IPS DF 6.9 (cell line): ENCODE measurements at places on chromosomes 5 and 9.
A peak's percentile ranks its signal among the peaks of the same experiment; 100 is the strongest.

GRCh38 chr9:70413464-70413798, 1.0 kb downstream of the KLF9 start:
- no peak for DNase-seq

DNA sequence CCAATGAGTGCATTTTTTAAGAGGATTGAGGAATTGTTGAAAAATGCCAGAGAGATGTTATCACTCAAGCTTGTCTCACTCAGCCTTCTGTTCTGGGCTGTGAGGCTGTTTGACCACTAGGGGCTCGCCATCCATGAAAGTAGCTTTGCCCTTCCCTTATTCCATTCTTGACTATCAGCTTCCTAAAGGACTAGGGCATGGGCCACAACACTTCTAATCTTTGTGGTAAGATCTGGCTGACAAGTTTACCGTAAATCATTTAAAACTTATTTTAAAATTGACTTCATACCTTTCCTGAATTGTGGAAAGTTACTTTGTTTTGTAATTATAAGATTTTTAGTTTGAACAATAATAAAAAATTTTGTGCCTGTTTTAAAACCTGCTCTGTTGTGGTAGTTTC, 49.5 kb downstream of the TJP2 start:
- DNase-seq, result peak; percentile 50

DNA sequence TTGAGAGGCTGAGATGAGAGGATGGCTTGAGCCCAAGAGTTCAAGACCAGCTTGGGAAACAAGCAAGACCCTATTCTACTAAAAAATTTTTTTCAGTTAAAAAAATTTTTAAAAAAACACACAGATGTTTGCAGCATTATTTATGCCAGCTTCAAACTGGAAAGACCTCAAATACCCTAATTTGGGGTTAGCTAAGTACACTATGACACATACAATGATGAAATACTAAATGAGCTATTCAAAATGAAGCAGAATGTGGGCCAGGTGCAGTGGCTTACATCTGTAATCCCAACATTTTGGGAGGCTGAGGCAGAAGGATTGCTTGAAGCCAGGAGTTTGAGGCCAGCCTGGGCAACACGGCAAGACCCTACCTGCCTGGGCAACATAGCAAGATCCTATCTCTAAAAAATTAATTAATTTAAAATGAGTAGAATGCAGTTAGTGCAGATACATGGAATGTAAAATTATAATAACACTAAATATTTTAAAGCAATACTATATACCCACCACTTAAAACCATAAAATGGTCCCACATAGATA, 44.9 kb downstream of the LHFPL2 start:
- DNase-seq, result no peak

DNA sequence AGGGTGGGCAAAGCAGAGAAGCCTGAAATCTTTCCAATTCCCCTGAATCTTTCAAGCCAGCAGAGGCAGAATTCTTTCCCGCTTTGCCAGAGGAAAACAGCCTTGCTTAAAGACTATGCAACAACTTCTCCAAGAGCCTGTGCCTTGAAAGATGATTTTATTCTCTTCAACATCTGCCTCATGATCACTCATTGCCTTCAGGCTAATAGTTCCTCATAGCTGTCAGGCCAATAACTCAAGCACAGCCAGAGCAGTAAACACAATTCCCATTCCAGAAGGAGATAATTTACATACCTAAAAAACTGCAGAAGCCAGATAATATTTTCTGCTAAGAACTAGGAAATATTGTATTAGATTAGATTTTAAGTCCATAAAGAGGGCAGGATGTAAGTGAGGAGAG, 92.3 kb upstream of the PUM3 start:
- no peak for DNase-seq

DNA sequence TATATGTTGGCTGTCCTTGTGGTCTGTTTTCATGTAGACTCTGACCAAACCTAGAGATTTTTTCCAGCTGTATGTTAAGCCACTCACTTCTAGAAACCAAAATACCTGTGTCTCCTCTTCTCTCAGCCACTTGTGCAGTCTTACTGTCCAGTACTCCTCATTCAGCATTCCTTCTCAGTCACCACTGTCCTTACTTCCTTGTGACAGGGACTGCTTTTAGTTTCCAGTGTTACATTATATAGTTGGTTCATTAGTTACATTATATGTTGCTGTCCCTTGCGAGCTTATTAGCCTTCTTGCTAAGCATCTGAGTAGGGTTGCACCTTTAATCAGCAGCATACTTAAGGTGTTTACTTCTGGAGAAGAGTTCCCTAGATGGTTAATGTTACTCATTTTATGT, 4.3 kb downstream of the ATP6V1G1 start:
- DNase-seq, result no peak

- no peak for DNase-seq
These were observed 17.1 kb upstream of the IL6ST start for GRCh38 chr5:56011835-56012234.

DNA sequence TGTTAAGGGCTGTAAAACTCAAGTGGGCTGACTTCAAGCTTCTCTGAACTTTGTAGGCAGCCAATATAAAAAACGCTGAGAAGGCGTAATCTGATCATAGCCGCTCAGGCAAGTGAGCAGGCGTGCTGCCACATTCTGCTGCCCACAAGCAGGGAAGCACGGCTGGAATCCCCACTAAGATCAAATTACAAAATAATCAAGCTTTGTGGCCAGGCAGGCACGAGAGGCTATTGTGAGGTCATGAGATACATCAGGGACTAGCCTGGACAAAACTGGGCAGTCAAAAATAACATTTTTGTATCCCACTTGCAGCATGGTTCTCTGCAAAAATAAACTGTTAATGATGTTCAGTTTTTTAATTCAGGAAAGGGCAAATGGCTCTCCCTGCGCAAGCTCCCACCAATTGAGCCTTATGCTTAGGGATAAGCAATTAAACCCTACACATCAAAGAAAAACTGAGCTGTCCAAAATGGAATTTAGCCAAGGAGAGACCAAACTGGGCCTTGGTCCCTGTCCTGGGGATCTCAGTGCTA, 64.0 kb downstream of the POU5F2 start:
- peak; percentile 33 for DNase-seq

DNA sequence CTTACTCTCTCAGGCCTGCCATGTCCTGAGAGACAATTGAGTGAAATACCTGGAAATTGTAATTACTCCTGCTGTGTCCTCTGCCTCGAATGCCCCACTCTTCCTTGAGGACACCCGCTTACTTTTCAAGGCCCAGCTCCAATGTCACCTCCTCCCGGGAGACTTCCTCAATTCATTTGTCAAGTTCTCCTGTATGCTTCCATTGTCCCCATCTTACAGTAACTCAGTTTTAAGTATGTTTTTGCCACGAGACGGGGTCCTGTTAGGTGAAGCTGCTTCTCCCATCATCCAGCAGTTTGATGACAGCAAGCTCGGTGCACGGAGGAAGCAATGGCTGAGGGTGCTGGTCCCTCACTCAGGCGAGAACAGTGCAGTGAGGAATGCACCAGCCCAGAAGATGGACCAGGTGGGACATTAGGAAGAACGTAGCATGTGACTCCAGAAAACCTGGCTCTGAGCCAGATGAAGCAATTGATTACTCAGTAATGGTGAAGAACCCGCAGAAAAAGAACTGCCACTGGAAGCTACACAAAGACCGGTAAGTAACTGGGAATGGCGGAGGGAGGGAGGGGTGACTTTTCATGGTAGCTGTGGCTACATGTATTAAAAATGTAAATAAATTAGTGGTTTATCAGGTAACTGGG, 274.8 kb downstream of the DENND1A start:
- no peak for DNase-seq

DNA sequence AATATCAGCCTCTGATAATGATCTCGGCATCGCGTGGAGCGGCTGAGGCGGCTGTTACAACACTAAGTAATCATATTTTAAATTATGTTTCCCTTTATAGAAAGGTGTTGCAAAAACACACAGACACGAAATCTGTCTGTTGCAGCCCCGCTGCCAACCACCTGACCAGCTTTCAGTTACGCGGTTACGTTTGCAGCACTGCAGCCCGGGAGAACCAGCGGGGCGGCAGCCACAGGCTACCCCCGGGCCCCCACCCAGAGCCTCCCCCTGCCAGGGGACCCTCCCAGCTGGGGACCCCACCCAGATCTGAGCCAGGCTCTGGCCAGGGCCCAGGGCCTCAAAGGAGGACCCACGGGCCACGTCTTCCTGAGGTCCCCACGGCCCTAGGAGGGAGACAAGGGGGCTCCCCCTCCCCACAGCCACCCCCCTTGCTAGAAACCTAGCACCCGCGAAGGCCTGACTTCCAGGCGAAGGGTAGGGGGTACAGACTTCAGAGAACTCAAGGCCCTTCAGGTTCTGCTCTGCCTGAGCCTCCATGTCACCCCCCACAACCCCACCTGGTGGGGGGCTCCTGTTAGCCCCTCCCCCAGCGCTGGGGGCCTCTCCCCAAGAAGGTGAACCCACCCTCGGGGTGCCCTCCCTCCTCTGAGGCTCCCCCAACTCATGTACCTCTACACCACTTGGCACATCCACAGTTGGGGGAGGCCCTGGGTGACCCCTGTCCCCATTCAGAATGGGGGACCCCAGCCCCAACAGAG, 6.0 kb downstream of the NACC2 start:
- no peak for DNase-seq

GRCh38 chr5:76867827-76868693, 18.2 kb downstream of the S100Z start:
- DNase-seq, result no peak

- DNase-seq, result no peak
These were observed 121.1 kb upstream of the IL12B start for GRCh38 chr5:159451197-159452052.
